WERI-Rb-1 (cell line): ENCODE measurements at places on chromosomes 13 and 19.

- no peak for DNase-seq
These were observed 12.3 kb upstream of the C1QTNF9B start for GRCh38 chr13:23909606-23910005.

DNA sequence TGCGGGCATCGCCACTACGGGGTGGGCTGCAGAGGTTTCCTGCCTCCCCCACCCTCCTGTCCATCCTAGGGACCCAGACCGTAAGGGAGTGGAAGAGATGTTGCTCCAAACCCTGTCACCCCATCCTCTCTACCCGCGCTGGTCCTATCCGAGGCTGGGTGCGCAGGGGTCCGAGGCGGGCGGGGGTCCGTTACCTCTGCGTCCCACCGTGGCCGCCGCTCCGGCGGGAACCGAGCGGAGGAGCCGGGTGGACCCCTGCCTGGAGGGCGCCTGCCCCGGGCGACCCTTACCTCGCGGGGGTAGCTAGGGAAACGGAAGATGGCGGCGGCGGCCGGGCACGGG is at the start of gene DGKH:
Gene DGKH, plus strand, starts transcription at position 307 of the 342 bp plus-strand sequence. CDS start 126 bp downstream, outside the sequence.
- no peak for DNase-seq

DNA sequence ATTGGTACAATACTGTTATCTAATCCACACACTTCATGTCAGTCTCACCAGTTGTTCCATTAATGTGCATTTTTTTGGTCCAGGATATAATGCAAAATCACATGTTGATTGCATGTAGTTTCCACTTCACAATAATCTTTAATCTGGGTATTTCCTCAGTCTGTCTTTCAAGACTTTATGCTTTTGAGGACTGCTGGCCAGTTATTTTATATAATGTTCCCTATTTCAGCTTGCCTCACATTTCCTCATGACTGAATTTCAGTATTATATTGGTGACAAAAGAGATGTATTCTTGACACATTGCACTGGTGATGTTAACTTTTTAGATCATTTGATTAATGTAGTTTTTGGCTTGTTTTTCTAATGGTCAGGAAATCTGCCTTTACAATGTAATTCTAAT is 368.3 kb downstream of the IRS2 start:
- DNase-seq = no peak

DNA sequence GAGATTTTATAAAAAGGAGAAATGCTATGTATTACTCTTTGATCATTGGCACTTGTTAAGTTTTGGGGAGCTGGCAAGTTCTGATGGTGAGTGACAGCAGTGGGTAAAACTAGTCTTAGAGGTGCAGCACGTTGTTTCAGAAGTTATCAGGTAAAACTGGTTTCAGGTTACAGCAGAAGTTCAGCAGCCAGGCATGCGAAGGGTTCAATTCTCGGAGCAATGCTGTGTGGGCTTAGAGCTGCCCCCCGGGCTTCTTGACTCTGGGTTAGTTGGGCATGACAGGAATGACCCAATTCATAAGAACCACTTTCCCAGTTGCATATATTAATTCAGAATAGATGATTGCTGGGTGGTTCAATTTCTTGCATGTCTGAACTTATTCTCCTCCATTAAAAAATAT is 34.8 kb downstream of the ING1 start:
- no peak for DNase-seq

DNA sequence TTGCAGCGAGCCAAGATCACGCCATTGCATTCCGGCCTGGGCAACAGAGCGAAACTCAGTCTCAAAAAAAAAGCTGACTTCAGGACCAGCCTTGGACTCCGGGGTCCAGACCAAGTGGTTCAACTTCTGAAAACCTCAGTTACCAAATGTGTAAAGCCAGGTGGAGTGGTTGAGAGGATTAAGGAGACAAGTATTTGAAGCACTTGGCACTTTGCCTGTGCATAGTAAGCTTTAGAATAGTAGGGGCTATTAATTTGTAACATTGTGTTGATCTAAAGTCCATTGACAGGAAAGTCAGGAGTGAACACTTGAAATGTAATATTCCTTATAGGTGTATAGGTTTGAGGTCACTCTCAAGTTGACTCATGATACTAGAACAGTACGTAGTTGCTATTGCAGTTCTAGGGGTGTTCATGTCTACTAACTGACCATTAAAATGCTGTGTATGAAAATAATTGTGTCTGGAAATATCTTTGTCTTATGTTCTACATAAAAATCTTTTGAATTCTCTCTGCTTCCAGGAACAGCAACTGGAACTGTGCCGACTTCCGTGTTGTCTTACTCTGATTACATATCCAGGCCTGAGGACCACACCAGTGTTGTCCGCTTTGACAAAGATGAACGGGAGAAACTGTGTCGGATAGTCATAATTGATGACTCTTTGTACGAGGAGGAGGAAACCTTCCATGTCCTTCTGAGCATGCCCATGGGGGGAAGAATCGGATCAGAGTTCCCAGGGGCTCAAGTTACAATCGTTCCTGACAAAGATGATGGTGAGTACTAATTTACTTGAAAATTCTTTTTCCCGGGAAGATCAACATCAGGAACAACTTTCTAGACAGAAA is 97.4 kb downstream of the FREM2 start:
- no peak for DNase-seq

DNA sequence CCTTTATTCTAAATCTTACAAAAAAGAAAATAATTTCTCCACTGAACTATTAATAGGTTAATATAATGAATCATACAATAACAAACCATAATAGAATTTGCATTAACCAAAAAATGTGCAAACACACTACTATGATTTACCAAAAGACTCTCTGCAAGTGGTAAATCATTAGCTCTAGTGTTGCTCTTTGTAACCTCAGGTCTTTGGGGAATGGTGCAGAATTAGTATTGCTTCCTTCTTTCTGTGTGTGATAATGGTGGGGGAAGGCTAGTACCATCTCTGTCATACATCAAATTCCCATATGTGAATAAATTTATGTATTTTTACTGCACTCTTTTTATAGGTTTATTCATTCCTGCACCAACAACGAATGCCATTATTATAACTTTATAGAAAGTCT is 105.1 kb downstream of the COG6 start:
- DNase-seq = no peak
